ENCODE measurements at places on chromosomes 4 and X. TPM values are rescaled to one million over a fixed set of nuclear protein-coding genes. Genes with fewer than 3 reads are reported as not detected.
A peak's percentile ranks its signal among the peaks of the same experiment; 100 is the strongest.

Gene SLC16A2
- polyA plus RNA-seq: 28.4 TPM

Gene ETNPPL
- 0.23 TPM for polyA plus RNA-seq

Gene BLTP1
- 89.6 TPM for polyA plus RNA-seq

Gene CITED1
- 13.8 TPM for polyA plus RNA-seq

Gene BEX1
- polyA plus RNA-seq: 52.6 TPM

Gene GAB3
- polyA plus RNA-seq: 1.9 TPM

Gene FGA
- 1.0 TPM for polyA plus RNA-seq

Gene POU3F4
- 6.9 TPM for polyA plus RNA-seq

Gene MAGED4
- polyA plus RNA-seq: 50.1 TPM

Gene USP17L15
- polyA plus RNA-seq: not detected

DNA sequence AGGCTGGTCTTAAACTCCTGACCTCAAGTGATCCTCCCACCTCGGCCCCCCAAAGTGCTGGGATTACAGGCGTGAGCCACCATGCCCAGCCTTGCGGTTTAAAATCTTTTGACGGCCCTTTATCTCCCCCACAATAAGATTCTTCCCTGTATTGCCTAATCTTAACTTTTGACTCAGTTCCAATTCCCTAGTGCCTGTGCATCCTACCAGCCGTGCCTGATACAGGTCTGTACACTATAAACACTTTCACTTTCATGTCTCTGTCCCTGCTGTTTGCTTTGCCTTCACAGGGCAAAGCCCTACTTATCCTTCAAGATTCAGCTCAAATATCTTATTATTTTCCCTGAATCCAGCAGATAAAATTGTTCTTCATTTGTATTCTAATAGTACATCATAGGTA is 74.6 kb downstream of the WDR44 start:
- DNase-seq: no peak

GRCh38 chr4:121788896-121789295 is 12.2 kb upstream of the EXOSC9 start:
- no peak for DNase-seq

DNA sequence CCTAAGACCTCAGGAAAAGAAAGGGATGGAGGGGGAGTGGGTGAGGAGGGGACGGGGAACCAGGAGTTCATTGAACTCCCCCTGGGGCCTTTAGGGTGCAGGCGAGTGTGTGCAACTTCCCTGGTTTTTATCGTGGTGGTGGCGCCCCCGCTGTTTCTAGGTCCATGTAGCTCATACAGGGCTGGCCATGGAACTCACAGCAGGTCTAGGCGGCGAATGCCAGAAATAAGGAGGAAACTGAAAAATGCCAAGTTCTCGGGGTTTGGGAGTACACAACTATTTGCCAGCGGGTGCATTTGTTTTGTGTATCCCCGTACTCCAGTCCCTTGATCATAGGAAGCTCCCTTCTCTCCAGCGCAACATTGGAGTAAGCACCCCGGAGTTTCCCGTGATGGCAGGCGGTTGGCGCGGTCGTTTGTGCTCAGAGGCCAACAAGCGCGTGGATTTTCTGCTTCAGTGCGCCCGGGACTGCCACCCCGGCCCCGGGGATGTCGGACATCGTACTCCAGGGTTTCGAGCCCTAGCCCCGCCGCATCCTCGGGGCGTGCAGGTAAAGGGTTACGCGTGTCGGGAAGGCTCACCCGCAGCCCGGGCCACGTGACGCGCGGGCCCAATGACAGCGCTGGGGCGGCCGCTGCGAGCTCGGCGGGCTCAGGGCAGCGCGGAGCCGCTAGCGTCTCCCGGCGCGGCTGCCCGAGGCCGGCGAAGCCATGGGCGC is 208.9 kb downstream of the NWD2 start:
- DNase-seq: peak; percentile 55

DNA sequence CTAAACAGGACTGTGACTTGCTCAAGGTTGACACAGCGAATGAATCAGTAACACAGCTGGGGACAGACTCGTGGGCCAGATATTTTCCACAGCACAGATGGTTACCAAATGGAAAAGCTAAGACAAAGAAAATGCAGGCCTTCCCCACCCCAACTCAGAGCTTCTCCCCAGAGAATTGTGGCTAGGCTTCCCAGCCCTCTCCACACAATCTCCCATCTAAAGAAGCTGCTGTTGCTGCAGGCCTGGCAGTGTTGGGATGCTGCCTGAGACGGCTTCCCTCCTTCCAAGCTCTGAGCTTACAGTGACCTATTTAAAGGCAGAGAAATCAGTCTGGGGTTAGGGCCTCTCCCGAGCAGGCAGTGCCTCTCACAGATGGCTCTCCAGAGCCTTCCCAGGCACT is 46.5 kb upstream of the PGRMC1 start:
- no peak for DNase-seq

GRCh38 chr4:118417325-118417724 is 64.5 kb upstream of the PRSS12 start:
- DNase-seq: no peak

DNA sequence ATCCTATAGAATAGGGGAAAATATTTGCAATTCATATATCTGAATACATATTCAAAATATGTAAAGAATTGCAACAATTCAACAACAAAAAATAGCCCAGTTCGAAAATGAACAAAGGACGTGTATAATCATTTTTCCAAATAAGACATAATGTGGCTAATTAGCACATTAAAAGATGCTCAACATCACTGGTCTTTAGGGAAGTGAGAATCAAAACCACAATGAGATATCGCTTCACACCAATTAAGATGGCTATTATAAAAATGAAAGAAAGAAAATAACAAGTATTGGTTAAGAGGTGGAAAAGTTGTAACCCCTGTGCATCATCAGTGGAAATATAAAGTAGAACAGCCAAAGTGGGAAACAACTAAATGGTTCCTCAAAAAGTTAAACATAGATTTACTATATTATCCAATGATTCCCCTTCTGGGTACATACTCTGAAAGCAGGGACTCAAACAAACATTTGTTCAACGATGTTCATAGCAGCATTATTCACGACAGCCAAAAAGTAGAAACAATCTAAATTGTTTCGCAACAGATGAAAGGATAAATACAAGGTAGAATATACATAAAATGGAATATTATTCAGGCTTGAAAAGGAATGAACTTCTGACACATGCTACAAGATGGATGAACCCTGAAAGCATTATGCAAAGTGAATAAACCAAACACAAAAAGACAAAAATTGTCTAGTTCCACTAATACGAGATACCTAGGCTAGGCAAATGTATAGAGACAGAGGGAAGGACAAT is 12.7 kb downstream of the FAM13A start:
- no peak for DNase-seq

- no peak for DNase-seq
Measured at GRCh38 chr4:180156684-180157083, 2086.5 kb upstream of the TENM3 start.

DNA sequence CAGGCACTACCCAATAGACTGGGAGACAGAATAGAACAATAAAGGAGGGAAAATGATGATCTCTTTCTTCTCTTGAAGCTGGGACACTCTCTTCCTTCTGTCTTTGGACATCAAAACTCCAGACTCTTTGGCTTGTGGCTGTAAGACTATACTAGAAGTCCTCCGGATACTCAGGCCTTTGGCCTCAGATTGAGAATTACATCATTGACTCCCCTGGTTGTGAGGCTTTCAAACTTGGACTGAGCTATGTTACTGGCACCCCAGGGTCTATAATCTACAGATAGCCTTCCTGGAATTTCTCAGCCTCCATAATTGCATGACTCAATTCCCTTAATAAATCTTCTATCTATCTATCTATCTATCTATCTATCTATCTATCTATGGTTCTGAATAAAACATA is 294.2 kb upstream of the CT83 start:
- DNase-seq: no peak

- DNase-seq: no peak
Measured at GRCh38 chrX:137823257-137823656, 257.3 kb downstream of the ZIC3 start.

GRCh38 chrX:30246769-30247489 is at the start of gene MAGEB1:
MAGEB1 (plus strand) TSS chrX:30247146; CDS start chrX:30250494, 3,348 bp downstream.
- no peak for DNase-seq

DNA sequence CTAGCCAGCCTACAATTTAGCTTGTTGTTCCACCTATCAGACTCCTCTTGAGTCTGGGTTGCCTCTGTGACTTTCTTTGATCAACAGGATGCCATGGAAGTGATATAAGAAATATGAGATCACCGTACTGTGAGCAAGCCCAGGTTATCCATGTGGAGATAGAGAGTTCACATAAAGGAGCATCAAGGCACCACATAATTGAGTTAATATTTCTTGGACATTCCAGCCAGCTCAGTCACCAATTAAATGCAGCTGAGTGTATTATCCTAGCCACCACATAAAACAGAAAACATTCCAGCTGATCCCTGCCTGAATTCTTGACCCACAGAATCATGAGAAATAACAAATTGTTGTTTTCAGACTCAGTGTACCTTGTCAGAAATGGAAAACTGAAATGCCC is 253.6 kb downstream of the PPP1R2C start:
- no peak for DNase-seq

DNA sequence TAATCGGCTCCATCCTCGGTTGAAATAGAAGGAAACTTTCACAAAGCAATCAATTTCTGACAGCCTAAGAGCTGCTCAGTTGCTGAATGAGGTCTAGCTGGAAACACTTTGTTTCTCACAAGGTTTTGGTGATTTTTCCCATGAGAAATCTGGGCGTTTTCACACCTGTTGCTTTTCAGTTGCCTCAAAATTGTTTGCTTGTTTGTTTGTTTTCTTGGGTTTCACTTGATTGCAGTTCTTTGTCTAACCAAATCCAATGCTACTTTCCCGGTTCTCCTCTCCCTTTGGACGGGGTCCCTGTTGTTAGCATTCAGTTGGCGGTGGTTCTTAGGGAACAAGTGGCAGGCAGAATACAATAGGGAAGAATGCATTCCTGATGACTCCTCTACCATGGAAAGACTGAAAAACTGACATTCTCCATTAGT is 135.5 kb downstream of the PALLD start:
- DNase-seq: no peak

DNA sequence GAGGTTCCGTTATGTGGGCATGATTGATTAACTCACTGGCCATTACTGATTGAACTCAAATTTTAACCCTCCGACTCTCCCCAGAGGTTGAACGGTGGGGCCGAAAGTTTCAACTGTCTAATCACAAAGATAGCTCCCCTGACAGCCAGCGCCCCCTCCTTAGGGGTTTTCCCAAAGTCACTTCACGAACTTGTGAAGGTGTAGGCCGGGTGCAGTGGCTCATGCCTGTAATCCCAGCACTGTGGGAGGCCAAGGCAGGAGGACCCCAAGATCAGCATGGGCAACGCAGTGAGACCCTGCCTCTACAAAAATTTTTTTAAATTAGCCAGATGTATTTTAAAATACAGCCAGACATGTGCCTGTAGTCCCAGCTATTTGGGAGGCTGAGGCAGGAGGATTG is 39.8 kb upstream of the RBM47 start:
- DNase-seq: no peak

DNA sequence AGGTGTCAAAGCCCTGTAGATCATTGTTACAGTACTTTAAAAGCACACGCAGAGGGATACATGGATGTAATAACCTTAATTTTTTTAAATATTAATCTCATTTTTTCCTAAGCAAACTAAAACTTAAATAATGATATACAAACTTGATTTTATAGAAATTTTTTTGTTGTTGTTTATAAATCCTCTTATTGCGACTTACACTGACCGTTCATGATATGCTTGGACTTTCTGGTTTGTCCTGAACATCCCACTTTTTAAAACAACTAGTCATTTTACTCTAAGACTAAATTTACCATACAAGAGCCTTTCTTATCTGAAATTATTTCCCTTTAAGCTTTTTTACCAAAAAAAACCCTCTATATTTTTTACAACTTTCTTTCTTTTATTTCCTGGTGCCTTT is 2106.0 kb downstream of the PCDH7 start:
- no peak for DNase-seq

DNA sequence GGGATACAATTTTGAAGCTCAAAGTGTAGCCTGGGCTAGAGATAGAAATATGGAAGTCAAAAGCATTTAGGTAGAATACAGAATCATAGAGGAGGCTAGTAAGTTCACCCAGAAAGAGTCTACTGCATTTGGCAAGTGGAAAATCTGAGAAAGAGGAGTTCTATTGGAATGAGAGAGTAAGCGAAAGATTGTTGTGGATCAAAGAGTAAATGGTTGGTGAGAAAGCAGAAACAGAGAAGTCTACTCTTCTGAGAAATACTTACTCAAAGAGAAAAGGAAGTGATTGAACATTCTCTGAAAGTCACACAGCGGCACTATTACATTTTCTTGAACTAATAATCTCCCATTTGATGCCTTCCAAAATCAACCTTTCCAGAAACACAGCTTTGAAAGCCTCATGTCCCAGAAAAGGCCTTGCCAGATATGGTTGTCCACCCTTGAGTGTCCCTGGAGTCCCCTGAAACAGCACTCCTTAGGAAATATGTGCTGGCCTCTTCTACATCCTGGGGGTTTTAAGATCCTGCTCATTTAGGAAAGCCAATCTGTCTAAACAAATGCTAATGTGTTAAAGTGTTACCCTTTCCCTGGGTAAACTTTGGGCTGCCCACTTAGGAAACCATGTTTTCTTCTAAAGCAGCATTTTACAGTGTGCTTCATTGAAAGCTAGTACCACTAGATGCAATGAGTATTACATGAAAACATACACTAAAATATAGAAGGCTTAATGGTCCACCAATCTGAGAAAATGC is 132.6 kb downstream of the INPP4B start:
- DNase-seq: no peak

- no peak for DNase-seq
Measured at GRCh38 chr4:84865600-84865999, 100.9 kb downstream of the WDFY3 start.

DNA sequence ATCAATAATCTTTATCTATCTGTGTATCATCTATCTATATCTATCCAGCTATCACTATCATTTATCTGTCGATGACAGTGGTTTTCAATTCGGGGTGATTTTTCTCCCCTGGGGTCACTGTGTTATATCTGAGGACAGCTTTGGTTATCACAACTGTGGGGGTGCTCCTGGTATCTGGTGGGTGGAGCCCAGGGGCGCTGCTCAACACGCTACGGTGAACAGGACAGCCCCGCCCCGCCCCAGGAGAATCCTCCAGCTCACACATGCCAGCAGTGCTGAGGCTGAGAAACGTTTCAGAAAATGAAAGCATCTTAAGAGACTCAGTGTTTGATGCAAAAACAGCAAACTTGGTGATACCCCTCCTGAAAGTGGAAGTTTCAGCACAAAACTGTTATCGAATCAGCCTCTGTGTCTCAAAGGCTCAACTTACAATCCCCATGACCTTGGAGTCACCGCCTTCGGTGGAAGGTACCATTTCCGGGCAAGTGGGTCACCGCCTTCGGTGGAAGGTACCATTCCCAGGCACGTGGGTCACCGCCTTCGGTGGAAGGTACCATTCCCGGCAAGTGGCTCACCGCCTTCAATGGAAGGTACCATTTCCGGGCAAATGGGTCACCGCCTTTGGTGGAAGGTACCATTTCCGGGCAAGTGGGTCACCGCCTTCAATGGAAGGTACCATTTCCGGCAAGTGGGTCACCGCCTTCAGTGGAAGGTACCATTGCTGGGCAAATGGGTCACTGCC is 315.3 kb downstream of the DHRSX start:
- DNase-seq: no peak
